ENCODE measurements at places on chromosomes 6 and 20.

- DNase-seq, result no peak
Observed at GRCh38 chr6:100592929-100593328, 128.2 kb upstream of the SIM1 start.

- DNase-seq, result no peak
Observed at GRCh38 chr6:15462717-15463525, 199.9 kb downstream of the DTNBP1 start.

GRCh38 chr6:6640926-6641325 is 52.4 kb downstream of the LY86 start:
- DNase-seq, result no peak

DNA sequence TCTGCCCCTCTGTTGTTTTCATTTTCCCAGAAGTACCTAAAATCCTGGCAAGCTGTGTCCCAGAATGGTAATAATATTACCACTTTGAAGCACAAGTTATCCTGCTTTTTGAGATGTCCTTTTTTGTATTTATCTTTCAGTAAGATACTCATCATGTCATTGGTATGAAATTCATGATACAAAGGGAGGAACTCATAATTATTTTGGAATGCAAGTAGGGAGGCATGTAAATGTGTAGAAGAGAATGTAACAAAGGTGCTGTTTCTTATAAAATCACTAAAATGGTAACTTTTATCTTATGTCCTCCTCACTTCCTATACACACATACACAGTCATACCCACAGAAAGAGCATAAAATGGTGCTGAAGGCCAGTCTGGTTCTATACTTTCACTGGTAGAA is 109.9 kb downstream of the CD2AP start:
- DNase-seq, result no peak

DNA sequence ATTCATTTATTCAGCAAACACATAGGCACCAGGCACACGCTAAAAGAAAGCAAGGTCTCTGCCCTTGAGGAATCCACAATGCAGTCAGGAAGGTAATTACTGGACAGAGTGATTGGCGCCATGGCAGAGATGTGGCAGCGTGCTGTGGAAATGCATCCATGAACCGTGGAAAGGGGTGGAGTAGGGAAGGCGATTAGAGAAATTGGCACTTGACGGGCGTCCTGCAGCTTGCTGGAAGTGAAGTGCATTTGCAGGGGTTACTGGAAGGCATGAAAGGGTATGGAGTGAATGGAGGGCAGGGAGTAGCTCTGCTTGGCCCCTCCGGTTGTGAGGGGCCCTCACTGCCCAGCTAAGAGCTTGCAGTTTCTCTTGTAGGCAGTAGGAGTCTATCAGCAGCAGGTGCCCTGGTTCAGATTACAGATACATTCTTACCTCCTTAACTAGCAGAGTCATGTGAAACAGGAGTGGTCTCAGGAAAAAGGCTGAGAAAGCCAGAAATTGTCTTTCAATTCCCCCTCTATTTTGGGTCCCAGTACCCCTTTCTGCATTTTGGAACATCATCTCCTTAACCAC is 122.5 kb upstream of the TIAM2 start:
- no peak for DNase-seq

GRCh38 chr6:13427801-13428582 is 59.4 kb downstream of the GFOD1 start:
- DNase-seq, result peak; percentile 82

- DNase-seq, result no peak
Observed at GRCh38 chr6:149354009-149354408, 36.5 kb downstream of the TAB2 start.

DNA sequence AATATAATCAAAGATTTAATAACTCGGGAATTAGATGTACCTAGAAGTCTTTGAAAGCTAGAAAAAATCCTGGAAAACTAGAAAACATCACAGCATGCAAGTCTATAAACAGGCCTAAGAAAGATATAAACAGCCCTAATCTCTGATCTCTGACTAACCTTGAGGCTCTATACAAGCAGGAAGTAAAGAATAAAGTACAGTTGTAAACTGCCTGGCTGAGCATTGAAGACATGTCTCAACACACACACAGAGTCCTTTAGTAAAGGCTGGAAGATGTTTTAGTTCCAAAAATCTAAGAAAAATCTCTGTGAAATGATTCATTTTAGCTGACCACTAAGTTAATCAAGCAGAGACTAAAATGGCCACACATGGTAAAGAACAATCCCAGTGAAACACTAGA is 774.5 kb downstream of the EYS start:
- no peak for DNase-seq

DNA sequence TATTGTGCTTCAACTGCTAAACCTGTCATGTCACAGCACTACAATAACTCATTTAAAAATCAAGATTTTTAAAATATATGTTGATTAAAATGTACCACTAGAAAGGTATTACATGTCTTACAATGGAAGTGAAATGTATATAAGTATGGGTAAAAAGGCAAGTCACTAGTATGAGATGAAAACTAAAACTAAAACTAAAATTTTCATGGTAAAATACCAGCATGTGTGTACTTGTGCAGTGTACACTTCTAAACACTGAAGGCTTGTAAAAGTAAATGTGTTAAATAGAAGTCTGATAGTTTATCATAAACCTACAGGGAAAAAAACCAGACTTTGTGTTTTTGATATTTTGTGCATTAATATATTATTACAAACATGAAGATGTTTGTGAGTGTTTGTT is 13.7 kb upstream of the TMEM244 start:
- no peak for DNase-seq

GRCh38 chr20:41304424-41305079 is 13.0 kb downstream of the ZHX3 start:
- no peak for DNase-seq

DNA sequence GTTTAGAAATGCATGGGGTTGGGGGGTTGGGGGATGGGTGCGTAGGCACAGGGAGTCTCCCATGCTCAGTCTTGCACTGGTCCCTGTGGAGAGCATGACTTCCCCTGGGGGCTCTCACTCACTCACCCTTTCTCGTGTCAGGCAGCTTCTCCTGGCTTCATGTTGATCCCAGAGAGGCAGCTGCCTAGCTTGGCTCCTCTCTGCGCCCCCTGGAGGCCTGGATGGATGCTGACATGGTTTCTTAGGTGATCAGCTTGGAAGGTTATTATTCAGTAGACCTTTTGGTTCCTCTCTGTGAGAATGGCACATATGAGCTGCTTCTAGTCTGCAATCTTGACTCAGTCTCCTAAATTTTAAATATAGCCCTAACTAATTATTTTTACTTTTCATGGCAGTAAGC is 109.3 kb upstream of the FAM83B start:
- no peak for DNase-seq

- DNase-seq, result no peak
Observed at GRCh38 chr6:25112322-25112773, 166.8 kb upstream of the CARMIL1 start.

GRCh38 chr6:137683916-137684315 is 183.1 kb upstream of the TNFAIP3 start:
- no peak for DNase-seq

- peak; percentile 46 for DNase-seq
Observed at GRCh38 chr20:62804627-62805154, at the start of gene OGFR. Gene OGFR (plus strand): TSS chr20:62804835. CDS start chr20:62804860, 25 bp downstream.

- no peak for DNase-seq
Observed at GRCh38 chr6:114030767-114031166, 59.8 kb upstream of the HDAC2 start.

DNA sequence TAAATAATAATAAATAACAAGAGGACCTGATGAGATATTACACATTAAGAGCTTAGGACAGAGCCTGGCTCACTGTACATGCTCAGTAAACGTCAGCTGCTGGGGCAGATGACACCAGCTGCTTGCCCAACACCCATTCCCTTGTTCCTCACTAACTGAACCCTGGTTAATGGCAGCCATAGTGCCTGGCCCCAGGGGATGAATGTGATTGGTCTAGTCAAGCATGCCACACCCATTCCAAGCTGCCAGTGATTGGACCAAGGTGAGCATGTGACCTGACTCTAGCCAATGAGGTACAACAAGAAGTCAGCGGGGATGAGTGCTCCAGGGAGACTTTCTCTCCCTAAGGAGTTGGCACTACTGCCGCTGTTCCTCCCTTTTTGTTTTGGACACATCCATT is 85.1 kb upstream of the PTPN1 start:
- DNase-seq, result no peak

DNA sequence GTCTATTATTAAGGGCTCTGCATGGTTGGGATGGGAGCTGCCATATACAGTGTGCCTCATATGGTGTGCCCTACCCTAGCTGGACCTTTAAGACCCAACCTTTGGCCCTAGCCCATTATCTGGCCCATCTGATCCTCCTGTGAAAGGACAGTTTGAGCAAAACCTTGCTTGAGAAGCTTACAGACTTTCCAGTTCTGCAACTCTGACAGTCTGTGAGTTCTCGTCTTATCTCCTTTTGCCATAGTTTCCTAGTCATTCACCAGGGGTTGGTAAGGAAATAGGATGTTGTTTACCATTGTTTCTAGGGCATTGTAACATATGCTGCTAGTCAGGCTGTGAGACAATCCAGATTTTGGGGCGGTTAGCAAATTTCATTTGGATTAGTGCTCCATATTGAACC is 17.2 kb downstream of the CTNNBL1 start:
- no peak for DNase-seq

DNA sequence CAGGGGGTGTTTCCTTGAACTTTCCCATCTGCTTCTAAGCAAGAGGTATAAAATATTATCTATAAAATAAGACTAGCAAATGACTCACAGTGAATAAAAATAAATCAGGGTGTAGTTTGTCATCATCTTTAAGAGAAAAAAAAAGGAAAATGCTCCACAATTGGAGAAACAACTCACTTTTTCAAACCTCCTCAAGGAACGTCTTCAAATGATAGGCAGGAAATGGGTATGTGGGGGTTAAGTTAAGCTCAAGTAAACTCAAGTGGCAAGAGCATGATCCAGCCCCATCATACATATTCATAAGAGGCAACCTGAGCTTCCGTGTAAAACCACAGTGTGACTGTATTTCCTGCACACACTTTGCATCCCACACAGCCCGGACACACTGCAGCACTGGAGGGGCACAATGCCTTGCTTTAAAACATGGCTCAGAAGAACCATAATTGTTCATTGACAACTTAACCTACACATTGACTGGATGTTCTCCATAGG is 58.5 kb upstream of the CEP85L start:
- peak; percentile 45 for DNase-seq

- DNase-seq, result no peak
Observed at GRCh38 chr6:53333439-53334408, 15.0 kb downstream of the ELOVL5 start.

GRCh38 chr6:43454290-43454695 is 1.1 kb downstream of the DLK2 start:
- DNase-seq, result peak; percentile 38

DNA sequence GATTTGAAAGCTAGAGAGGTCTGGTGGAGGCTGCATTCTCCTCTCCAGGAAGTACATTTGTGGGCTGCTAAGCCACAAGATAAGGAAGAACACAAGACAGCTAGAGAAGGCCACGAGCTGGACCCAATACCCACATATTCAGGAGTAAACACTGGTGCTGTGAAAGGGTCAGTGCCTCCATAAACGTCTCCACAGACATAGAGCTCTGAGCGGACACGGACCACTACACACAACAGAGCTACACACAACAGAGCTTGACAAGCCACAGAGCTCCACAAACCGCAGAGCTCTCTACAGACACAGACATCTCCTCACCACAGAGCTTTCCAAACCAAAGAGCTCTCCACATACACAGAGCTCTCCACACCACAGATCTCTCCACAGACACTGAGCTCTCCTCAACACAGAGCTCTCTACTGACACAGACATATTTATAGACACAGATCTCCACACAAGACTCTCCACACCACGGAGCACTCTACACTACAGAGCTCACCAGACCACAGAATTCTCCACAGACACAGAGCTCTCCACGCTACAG is 51.9 kb downstream of the ERMARD start:
- no peak for DNase-seq

DNA sequence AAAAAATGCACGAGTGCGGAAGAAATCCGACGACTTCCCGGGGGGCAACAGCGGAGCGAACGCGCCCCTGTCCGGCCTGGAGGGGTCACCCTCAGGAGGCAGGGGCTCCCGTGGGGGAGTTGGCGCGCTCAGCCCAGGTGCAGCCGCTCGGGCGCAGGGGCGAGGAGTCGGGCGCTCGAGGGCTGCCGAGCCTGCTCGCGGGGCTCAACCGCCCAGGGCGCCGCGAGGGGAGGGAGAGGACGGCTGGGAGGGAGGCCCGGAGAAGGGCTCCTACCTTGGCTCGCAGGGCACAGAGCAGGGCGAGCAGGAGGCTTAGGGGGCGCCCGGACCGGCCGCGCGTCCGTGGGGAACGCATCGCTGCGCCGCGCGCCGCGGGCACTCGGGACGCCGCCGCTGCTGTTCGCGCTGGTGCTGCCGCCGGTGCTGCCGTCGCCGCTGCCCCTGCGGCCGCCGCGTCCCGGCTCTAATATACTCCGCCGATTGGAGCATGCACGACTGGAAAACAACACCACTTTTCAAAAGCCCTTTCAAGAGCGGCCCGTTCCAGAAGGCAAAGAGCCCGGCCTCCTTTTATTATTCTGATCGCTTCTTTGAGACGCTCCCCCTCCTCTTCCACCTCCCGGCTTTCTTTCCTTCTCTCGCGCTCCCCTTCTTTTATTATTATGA is 490 bp downstream of the JAG1 start:
- no peak for DNase-seq

- no peak for DNase-seq
Observed at GRCh38 chr6:159943101-159943632, 25.7 kb upstream of the IGF2R start.

GRCh38 chr6:153563001-153563400 is 431.9 kb upstream of the RGS17 start:
- DNase-seq, result no peak

DNA sequence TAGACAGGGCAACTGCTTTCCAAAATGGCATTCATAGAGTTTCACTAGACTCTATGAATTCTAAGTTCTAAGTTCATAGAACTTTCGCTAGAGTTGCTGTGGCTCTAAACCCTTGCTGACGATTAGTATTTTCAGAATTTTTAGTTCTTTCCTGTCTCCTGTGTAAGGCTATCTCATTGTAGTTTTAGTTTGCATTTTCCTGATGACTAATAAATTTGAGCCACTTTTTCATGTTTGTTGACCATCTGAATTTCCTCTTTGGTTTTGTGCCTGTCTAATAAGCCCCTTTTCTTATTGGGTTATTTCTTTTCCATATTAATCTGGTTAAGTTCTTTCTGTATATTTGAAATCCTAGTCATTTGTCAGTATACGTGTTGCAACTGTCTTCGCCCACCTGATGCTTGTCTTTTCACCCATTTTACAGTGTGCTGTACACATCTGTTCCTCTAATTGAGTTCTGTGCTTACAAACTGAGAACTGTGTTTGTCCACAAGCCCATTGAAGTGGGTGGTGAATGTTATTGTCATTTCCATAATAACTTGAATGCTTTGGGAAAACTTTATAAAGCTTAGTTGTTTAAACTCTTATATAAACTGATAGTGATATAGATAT is 177.7 kb upstream of the CDYL start:
- DNase-seq, result no peak

GRCh38 chr6:21496196-21496595 is 97.4 kb upstream of the SOX4 start:
- no peak for DNase-seq

- no peak for DNase-seq
Observed at GRCh38 chr6:66568271-66568670, 861.2 kb upstream of the EYS start.

GRCh38 chr20:16385891-16386290 is 187.4 kb downstream of the KIF16B start:
- DNase-seq, result no peak
